ENCODE measurements at places on chromosomes 5 and 9.
A peak's percentile ranks its signal among the peaks of the same experiment; 100 is the strongest.

DNA sequence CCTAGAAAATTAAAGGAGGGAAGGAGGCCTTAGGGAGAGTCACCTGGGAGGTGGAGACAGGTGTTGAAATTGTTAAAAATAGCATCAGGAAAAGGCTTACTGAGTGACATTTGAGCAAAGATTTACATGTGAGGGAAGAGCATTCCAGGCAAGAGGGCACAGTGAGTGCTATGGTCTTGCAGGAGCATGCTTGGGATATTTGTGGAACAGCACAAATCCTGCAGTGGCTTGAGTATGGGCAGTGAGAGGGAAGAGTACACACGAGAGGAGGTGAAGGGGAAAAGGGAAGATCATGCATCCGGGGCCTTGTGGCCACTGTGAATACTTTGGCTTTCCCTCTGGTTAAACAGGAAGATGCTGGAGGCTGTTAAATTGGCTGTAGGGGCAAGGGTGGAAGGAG, 36.6 kb downstream of the ACER2 start:
- DNase-seq = no peak

GRCh38 chr5:138955013-138955660, 80.0 kb upstream of the LRRTM2 start:
- no peak for DNase-seq

GRCh38 chr9:73155968-73156864, 4.6 kb downstream of the ANXA1 start:
- no peak for DNase-seq

- DNase-seq = no peak
Observed at GRCh38 chr5:128135286-128135685, 51.7 kb downstream of the SLC12A2 start.

- DNase-seq = no peak
Observed at GRCh38 chr9:72454871-72455491, 66.4 kb upstream of the TMC1 start.

GRCh38 chr9:20551835-20552234, 70.5 kb downstream of the MLLT3 start:
- no peak for DNase-seq

DNA sequence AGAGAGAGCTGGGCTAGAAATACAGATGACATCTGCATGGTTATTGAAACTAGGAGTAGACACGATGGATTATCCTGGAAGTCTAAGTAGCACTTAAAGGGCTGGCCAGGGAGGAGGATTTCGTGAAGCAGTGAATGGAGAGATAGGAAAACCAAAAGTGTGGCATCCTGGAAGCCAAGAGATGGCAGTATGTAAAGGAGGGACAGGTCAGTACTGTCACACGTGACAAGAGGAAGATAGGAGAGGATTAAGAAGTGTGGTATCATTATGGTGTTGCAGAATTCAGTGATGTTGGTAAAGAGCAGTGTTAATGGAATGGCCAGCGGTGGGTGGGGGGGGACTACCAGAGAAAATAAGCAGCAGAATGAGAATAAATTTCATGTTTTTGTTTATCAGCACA, 11.7 kb downstream of the RAD23B start:
- no peak for DNase-seq

- DNase-seq = peak; percentile 52
Observed at GRCh38 chr5:7850395-7851239, at the start of gene CFAP90. CFAP90 (minus strand) TSS chr5:7851133; CDS start chr5:7851021, 112 bp downstream.

All from brain microvascular endothelial cell (primary cell).